ENCODE measurements at places on chromosomes 6 and 20. TPM values are rescaled to one million over a fixed set of nuclear protein-coding genes. Genes with fewer than 3 reads are reported as not detected.

The RAD21L1 gene
- not detected for total RNA-seq

The DEFB113 gene
- total RNA-seq, result not detected

The ETV7 gene
- total RNA-seq, result not detected

The GNRH2 gene
- 0.52 TPM for total RNA-seq

DNA sequence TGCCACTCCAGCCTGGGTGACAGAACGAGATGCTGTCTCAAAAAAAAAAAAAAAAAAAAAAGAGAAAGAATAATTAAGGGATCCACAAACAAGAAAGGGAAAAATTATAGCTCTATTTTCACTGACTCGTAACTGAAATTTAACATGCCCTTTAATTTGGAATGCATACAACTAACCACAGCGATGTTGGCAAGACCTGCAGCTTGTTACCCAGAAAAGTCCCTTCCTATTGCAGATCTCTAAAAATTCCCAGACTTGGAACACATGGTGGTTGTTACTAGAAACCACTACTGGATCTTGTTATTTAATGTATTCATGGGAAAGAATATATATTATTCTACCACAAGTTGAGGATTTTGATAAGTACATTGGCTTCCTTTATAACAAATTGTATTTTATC is 27.8 kb upstream of the SMIM28 start:
- DNase-seq, result no peak

- DNase-seq, result no peak
Observed at GRCh38 chr6:53943395-53943794, 148.6 kb downstream of the LRRC1 start.

DNA sequence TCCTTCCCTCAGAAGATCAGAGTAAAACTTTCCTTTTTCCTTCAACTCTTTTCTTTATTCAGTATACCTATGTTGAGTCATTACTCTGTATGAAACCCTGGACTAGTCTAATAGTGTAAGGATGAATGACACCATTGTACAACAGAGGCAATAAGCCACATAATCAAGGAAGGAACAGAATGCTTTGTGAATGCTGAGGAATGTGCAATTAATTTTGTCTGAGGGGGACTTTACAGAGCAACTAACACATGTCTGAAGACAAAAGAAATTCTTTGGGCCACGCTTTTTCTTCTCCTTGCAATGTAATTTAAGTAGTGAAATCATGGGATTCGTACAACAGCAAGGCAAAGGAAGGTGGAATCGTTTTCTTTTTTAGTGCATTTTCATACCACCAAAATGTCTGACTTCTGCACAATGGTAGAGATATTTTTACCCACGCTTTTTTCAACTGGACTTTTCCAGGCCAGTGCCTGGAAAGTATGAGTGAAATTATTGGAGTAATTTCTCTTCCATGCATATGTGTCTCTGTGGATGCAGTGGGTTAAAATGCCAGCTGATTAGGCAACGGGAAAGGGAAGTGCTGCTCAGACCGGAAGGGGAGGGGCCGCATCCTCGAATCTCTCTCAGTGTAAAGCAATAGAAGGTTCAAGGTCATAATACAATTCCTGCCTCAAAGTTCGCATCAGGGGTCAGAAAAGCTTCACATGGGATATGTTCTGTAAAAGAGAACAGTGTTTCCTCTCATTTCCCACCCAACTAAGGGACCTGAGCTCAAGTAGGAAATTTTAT is 89.9 kb upstream of the MTHFD1L start:
- DNase-seq, result no peak

DNA sequence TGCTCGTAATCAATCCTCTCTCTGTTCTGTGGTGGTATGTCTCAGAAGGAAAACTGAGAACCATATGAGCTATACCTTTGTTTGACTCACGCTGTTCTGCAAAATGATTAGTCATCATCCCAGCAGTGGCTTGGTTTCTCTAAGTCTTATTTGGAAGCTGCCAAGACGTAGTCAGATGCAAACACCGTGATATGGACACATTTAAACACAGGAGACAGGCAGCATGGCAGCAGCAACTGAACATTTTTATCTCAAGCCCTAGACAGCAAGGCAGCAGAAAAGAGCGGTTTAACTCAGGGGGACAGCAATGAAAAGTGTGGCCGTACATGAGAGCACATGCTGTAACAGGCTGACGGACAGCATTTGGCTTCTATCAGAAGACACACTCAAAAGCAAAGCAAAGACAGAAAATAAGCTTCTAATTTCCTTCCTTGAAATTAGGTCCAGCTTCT is 1295.1 kb downstream of the EPHA7 start:
- DNase-seq, result no peak

DNA sequence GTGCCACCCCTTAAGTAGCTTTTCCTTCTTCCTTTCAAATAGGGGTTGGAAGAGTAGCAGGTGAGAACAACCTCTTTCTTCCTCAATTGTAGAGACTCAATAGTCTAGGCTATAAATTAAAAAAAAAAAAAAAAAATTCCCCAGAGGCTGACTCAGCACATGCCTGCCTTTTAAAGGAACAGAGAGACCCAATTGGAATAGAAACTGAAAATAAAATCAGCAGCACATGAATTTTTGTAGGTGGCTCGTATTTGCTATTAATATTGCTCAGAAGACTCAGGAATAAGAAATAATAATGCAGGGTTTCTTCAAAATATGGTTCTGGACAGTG is 19.3 kb downstream of the TOP1 start:
- DNase-seq, result peak; percentile 80

DNA sequence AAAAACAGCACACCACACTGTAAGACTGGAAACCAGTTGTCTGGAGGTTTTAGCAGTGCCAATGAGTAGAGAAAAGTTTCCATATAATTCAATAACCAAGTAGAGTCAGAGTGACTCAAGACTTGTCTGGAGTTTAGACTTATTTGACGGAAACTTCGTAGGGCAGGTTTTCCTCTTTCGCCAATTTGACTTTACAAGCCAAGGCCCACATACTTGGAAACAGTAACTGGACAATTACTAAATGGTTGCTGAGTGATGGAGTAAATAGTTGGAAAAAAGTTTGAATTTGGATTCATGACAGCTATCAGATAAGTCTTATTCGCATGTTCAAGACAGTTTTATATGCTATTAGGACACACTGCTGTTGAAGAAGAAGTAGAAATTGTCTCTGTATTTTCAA is 48.1 kb upstream of the CTAGE9 start:
- no peak for DNase-seq

- no peak for DNase-seq
Observed at GRCh38 chr20:24682496-24682985, 213.1 kb downstream of the SYNDIG1 start.
